Head of caudate nucleus (tissue), 42 donors: ENCODE measurements at places on chromosomes 3 and 15.

- no peak for DNase-seq
Measured at GRCh38 chr15:26729030-26729429, 43.8 kb downstream of the GABRB3 start.

GRCh38 chr3:65824166-65824565 is 214.6 kb downstream of the MAGI1 start:
- no peak for DNase-seq

DNA sequence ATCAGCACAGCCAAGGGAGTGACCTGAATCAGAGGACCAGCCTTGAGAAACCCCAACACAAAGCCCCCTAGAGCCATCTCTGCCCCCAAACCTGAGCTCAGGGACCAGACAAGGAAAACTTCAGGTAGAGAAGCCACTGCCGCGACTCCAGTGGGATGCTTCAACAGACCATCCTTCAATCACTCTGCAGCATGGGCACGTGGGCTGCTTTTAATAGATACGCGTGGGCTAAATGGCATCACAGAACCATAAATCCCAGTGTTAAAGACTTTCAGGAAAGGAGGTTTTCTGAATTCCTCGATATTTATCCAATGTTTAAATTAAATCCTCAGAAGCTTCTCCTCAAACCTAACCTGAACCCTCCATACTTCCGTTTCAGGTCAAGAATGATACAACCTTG is 30.6 kb downstream of the SH3BP5 start:
- no peak for DNase-seq

GRCh38 chr15:62572797-62573196 is 407.7 kb upstream of the C2CD4B start:
- DNase-seq = no peak

DNA sequence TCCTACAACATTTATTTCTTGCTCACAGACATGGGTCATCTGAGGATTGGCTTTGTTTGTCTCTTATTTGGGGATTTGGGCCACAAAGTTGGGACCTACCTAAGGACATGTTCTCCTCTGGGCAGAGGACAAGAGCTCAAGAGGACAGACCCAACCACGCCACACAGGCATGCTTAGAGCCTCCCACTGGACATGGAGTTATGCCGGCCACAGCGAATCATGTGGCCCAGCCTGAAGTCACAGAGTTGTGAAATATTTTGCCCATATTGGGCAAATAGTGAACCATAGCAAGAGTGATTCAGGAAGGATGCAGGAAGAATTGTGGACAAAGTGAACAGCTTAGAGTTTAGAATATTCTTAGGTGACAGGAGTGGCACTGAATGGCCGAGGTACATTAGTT is 9.9 kb downstream of the TRAK1 start:
- DNase-seq = no peak

- DNase-seq = no peak
Measured at GRCh38 chr15:96716075-96716474, 385.6 kb downstream of the NR2F2 start.
